Fibroblast of the aortic adventitia (primary cell): ENCODE measurements at places on chromosomes 7 and 10.
A peak's percentile ranks its signal among the peaks of the same experiment; 100 is the strongest.

DNA sequence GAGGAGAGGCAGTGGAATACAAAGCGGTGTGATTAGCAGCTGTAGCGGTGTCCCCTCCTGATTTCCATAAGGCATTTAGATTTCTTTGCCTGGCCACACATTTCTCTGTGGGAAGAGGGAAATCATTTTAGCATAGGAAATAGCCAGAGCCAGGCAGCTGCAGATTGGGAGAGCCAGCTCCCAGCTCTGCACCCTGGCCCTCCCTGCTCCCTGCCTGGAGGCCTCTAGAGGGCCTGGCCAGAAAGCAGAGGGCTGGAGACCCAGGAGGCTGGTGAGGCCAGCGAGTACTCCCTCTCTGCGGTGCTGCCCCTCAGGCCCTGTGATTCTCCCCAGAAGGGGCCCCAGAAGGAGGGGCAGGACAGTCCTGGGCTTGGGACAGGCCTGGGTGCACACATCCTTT is 85.7 kb downstream of the C10orf105 start:
- DNase-seq: no peak

DNA sequence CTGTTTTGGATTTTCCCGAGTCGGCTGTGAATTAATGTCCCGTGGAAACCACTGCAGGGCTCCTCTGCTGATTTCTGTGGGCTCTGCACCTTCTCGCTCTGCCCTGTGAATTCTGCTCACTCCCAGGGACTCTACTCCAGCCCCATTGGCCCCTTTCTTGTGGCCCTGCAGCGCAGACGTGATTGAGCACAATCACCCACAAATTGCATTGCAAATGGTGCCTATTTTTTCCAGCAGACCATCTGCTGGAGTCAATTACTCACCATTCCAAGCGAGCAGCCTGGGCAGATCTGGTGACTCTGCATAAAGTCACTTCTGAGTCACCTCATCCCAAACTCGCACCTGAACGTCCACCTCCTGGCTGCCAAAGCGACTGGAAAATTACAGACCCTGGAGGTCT is 235.8 kb downstream of the PAXIP1 start:
- DNase-seq: no peak

DNA sequence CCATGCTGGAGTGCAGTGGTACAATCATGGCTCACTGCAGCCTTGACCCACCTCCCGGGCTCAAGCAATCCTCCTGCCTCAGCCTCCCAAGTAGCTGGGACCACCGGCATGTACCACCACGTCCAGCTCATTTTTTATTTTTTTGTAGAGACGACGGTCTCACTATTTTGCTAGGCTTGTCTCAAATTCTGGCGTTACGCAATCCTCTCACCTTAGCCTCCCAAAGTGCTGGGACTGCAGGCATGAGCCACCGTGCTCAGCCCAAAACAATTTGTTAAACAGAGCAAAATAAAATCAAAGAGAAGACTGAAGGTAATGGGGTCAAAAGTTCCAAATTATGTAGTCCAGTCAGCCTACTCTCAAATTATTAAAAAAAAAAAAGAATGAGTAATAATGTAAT is 8.7 kb upstream of the JMJD1C start:
- DNase-seq: no peak

DNA sequence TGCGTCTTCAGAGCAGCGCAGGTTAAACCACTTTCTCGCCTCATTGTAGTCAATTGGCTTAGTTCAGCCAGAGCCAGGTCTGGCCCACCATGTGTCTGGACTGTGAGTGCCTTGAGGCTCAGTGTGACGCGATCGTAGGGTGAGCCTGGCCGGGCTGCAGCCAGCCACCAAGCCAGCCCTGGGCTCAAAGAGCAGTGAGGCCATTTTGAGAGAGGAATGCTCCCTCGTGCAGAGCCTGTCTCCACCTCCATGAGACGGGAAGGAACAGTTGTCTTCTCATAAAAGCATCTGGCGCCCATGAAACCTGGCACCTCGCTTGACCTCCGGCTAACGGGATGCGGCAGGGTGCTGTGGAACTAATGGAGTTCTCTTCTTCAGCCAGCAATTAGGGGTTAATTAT is 34.5 kb downstream of the LHPP start:
- DNase-seq: no peak

- peak; percentile 18 for DNase-seq
Observed at GRCh38 chr10:43814663-43815062, 166.0 kb upstream of the ZNF32 start.

DNA sequence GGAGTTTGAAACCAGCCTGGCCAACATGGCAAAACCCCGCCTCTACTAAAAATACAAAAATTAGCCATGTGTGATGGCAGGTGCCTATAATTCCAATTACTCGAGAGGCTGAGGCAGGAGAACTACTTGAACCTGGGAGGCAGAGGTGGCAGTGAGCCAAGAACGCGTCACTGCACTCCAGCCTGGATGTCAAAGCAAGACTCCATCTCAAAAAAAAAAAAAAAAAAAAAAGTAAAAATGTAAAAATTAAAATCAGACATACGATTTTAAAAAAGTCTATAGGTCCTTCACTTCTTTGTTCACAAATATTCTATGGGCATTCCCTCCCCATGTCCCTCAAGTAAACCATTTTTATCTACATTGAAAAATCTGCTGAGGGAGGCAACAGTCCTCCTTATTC is 34.9 kb upstream of the TLL2 start:
- DNase-seq: no peak
